Uterine smooth muscle cell (primary cell): ENCODE measurements at places on chromosomes 4 and X. TPM values are rescaled to one million over a fixed set of nuclear protein-coding genes. Genes with fewer than 3 reads are reported as not detected.

Gene VSIG1
- total RNA-seq: under 0.01 TPM in 1 of 2 replicates, not detected in the other

Gene MAGEA11
- not detected in 2 replicates for total RNA-seq

Gene PROM1
- total RNA-seq: under 0.01 TPM in 1 of 2 replicates, not detected in the other

Gene KLHL4
- 4.8 and 6.5 TPM in 2 replicates for total RNA-seq

Gene BRS3
- not detected in 2 replicates for total RNA-seq

Gene SPATA4
- total RNA-seq: 0.37 and 0.44 TPM in 2 replicates

Gene PDE6B
- total RNA-seq: 0.22 and 1.1 TPM in 2 replicates

Gene XK
- total RNA-seq: 0.22 and 0.25 TPM in 2 replicates

Gene MAEA
- 60.9 and 61.9 TPM in 2 replicates for total RNA-seq

Gene LRCH2
- 15.8 and 20.5 TPM in 2 replicates for total RNA-seq

Gene FAM184B
- under 0.01 TPM in 1 of 2 replicates, not detected in the other for total RNA-seq

Gene TRIML2
- not detected in 2 replicates for total RNA-seq

Gene RNF128
- total RNA-seq: 1.5 and 2.0 TPM in 2 replicates

Gene HHIP
- 1.4 and 3.7 TPM in 2 replicates for total RNA-seq

Gene BEND2
- total RNA-seq: not detected in 2 replicates

Gene CLCN3
- 87.7 and 95.8 TPM in 2 replicates for total RNA-seq

Gene SSX2B
- total RNA-seq: not detected in 2 replicates

Gene ZNF732
- total RNA-seq: 0.12 and 0.66 TPM in 2 replicates

Gene TAF9B
- 24.9 and 44.2 TPM in 2 replicates for total RNA-seq

Gene TASL
- total RNA-seq: not detected in 2 replicates

Gene RBM46
- total RNA-seq: not detected in 2 replicates

Gene OTUD6A
- under 0.01 TPM in 1 of 2 replicates, not detected in the other for total RNA-seq

Gene CASP6
- 34.4 and 44.4 TPM in 2 replicates for total RNA-seq

Gene LUZP4
- total RNA-seq: not detected in 2 replicates

Gene PGAM4
- 0.25 TPM in 1 of 2 replicates, not detected in the other for total RNA-seq

Gene GDPD2
- not detected in 2 replicates for total RNA-seq

Gene DCHS2
- total RNA-seq: 0.11 and 0.12 TPM in 2 replicates

Gene CORIN
- 0.55 and 1.00 TPM in 2 replicates for total RNA-seq

Gene LRRC66
- 0.33 and 0.62 TPM in 2 replicates for total RNA-seq

Gene REELD1
- total RNA-seq: not detected in 2 replicates

Gene HMGN5
- 0.75 and 1.7 TPM in 2 replicates for total RNA-seq

Gene UGT2B17
- total RNA-seq: not detected in 2 replicates

Gene SSX1
- total RNA-seq: not detected in 2 replicates

Gene EBP
- 125 and 167 TPM in 2 replicates for total RNA-seq

Gene RUFY3
- 67.7 and 97.8 TPM in 2 replicates for total RNA-seq

Gene UNC5C
- under 0.01 and 0.12 TPM in 2 replicates for total RNA-seq

Gene USP11
- total RNA-seq: 50.8 and 53.0 TPM in 2 replicates

Gene ZNF182
- total RNA-seq: 3.3 and 4.4 TPM in 2 replicates

Gene TGIF2LX
- total RNA-seq: not detected in 2 replicates

Gene F11
- not detected in 2 replicates for total RNA-seq

Gene ABLIM2
- 0.25 TPM in 1 of 2 replicates, not detected in the other for total RNA-seq

Gene ERAS
- not detected in 2 replicates for total RNA-seq

Gene TMSB15B
- total RNA-seq: 4.9 and 6.1 TPM in 2 replicates

Gene TRO
- 6.8 and 20.1 TPM in 2 replicates for total RNA-seq

Gene AFM
- total RNA-seq: not detected in 2 replicates

Gene STS
- 2.9 and 3.2 TPM in 2 replicates for total RNA-seq

Gene ADRA2C
- total RNA-seq: 1.2 and 1.5 TPM in 2 replicates

Gene NR0B1
- 1.1 and 1.9 TPM in 2 replicates for total RNA-seq

Gene MMRN1
- total RNA-seq: 0.77 and 1.2 TPM in 2 replicates

Gene ASB9
- total RNA-seq: 0.25 and 0.33 TPM in 2 replicates

Gene ETDA
- not detected in 2 replicates for total RNA-seq

Gene FRMPD3
- total RNA-seq: not detected in 2 replicates

Gene IL13RA2
- 100 and 137 TPM in 2 replicates for total RNA-seq
